Aorta (tissue), 5 donors: ENCODE measurements at places on chromosomes 2 and 18.

- no peak overlapping the region for H3K27ac ChIP-seq
- no peak overlapping the region for H3K4me3 ChIP-seq
- H3K27me3 ChIP-seq = no peaks in the 10 kb centered on the region
- H3K4me1 ChIP-seq = no peaks in the 10 kb centered on the region
- DNase-seq = no peak
- H3K36me3 ChIP-seq = no peaks in the 10 kb centered on the region
These were observed 105.3 kb downstream of the ZNF516 start for GRCh38 chr18:76389716-76390115.

GRCh38 chr2:113124181-113124961 is 3.0 kb upstream of the IL1RN start:
- no peaks in the 10 kb centered on the region for H3K27me3 ChIP-seq
- H3K4me3 ChIP-seq = no peak overlapping the region
- H3K36me3 ChIP-seq = no peaks in the 10 kb centered on the region
- DNase-seq = no peak

DNA sequence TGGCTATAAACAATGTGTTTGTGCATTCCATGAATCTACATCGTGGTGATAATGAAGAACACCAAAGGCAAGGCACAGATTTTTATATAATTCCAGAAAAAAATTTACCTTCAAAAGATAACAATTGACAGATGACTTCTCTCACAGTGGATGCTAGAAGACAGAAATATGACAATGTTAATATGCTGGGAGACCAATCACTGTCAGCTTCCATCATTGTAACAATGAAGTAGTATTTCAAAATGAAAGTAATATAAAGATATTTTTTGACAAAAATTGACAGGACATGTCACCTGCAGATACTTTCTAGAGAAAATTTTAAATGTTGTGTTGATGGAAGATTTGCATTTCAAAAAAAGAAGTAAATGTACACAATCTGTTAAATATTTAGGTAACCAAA is 1925.9 kb upstream of the LRRTM1 start:
- no peak for DNase-seq
- H3K36me3 ChIP-seq = no peaks in the 10 kb centered on the region
- H3K4me1 ChIP-seq = no peaks in the 10 kb centered on the region
- H3K4me3 ChIP-seq = no peak overlapping the region
- H3K27me3 ChIP-seq = no peaks in the 10 kb centered on the region

DNA sequence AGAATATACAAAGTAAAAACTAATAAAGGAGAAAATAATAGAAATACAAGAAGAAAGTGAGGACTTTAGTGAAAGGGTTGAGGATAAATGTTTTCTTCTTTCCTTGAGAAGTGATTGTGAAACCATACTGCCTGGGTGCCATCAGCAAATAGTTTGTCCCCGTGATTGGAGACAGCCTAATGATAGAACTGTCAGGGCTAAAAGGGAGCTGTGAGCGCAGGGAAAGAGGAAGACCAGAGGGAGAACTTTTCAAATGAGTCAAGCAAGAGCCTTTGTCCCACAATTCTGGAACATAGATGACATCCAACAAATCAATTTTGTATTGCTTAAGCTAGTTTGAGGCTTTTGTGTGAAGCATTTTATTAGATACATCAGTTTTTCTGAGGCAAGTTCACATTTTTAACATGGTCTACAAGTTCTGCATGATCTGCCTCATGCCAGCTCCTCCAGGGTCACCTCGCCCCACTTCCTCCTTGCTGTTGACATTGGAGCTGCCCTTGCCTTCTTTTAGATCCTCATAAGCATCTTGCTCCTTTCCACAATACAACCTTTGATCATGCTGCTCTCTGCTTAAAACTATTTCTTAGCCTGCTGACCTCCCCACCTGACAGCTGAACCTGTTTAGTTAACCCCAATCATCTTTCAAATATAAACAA is 213.4 kb upstream of the REG3G start:
- H3K4me3 ChIP-seq = no peak overlapping the region
- no peak for DNase-seq
- no peaks in the 10 kb centered on the region for H3K36me3 ChIP-seq

- no peaks in the 10 kb centered on the region for H3K36me3 ChIP-seq
- no peak for DNase-seq
- H3K4me1 ChIP-seq = peaks cover 2% of the 10 kb centered on the region
- no peak overlapping the region for H3K4me3 ChIP-seq
- no peak overlapping the region for H3K27ac ChIP-seq
These were observed 214.8 kb downstream of the IKZF2 start for GRCh38 chr2:212936572-212936971.

DNA sequence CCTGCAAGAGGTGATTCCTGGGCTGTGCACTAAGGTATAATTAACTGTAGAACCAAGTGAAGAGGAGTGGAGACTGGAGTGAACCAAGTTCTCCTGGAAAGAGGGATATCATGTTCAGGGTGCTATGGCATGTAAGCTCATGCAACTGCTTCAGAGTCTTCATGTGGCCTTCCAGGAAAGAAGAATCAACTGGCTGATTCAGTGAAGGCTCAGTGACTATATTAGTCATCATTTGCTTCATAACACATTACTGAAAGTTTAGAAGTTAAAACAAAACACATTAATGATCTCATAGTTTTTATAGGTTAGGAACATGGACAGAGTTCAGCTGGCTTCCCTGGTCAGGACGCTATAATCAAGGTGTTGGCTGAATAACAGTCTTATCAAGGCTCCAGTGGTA is 1200.8 kb upstream of the GYPC start:
- H3K36me3 ChIP-seq = no peaks in the 10 kb centered on the region
- H3K27me3 ChIP-seq = no peaks in the 10 kb centered on the region
- no peak overlapping the region for H3K27ac ChIP-seq
- H3K4me1 ChIP-seq = no peaks in the 10 kb centered on the region

DNA sequence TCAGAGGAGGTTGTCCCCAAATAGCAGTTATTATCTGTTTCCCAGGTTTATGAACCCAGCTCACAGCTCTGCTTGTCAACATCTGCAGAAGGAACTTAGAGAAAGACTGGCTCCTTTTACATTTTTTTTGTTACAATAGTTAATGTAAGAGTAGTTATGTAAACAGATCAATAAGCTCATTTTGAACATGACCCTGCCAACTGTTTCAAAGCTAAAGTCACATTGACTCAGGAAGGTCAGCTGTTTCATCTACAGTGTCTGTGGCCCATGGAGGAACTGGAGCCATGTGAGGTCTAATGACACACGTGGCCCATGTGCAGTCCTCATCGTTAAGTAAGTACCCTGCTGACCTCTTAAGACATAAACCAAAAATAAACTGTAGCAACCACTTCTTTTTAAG is 97.1 kb downstream of the SH3RF3 start:
- H3K27ac ChIP-seq = no peak overlapping the region
- H3K4me1 ChIP-seq = peaks cover 5% of the 10 kb centered on the region
- H3K36me3 ChIP-seq = no peaks in the 10 kb centered on the region
- DNase-seq = no peak
- H3K4me3 ChIP-seq = no peak overlapping the region
- no peaks in the 10 kb centered on the region for H3K27me3 ChIP-seq

DNA sequence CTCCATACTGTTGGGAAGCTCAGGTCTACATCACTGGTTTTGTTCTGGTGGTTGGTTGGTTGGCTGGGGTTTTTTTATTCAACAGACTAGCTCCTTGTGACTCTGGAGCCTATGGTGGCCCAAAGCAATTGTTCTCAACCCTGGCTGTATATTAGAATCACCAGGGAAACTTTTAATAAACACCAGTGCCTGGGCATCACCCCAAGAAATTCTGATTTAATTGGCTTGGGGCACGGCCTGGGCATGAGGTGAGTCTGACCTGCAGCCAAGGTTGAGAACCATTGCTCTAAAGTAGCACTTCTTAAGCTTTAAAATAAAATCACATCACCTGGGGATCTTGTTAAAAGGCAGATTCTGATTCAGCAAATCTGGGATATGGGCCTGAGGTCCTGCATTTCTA is 184.1 kb downstream of the C1D start:
- H3K36me3 ChIP-seq = no peaks in the 10 kb centered on the region
- peak overlapping the region; percentile 9 for H3K27ac ChIP-seq
- H3K4me3 ChIP-seq = no peak overlapping the region
- DNase-seq = no peak
- no peaks in the 10 kb centered on the region for H3K27me3 ChIP-seq

GRCh38 chr2:59570818-59571217 is 982.6 kb downstream of the BCL11A start:
- no peak for DNase-seq
- no peaks in the 10 kb centered on the region for H3K4me1 ChIP-seq
- H3K27me3 ChIP-seq = no peaks in the 10 kb centered on the region
- H3K4me3 ChIP-seq = no peak overlapping the region
- H3K27ac ChIP-seq = no peak overlapping the region
- no peaks in the 10 kb centered on the region for H3K36me3 ChIP-seq

- no peaks in the 10 kb centered on the region for H3K36me3 ChIP-seq
- H3K4me1 ChIP-seq = no peaks in the 10 kb centered on the region
- no peak overlapping the region for H3K4me3 ChIP-seq
- DNase-seq = no peak
- no peaks in the 10 kb centered on the region for H3K27me3 ChIP-seq
These were observed 1696.3 kb upstream of the TMEFF2 start for GRCh38 chr2:193891023-193891422.

GRCh38 chr2:20582600-20583221 is 68.2 kb downstream of the HS1BP3 start:
- peak; percentile 32 for DNase-seq
- no peak overlapping the region for H3K4me3 ChIP-seq
- no peaks in the 10 kb centered on the region for H3K4me1 ChIP-seq
- H3K27ac ChIP-seq = no peak overlapping the region
- H3K36me3 ChIP-seq = no peaks in the 10 kb centered on the region
- no peaks in the 10 kb centered on the region for H3K27me3 ChIP-seq

- no peaks in the 10 kb centered on the region for H3K4me1 ChIP-seq
- H3K27ac ChIP-seq = peak overlapping the region; percentile 27
- no peaks in the 10 kb centered on the region for H3K36me3 ChIP-seq
- no peak for DNase-seq
These were observed 5.7 kb downstream of the PARD3B start for GRCh38 chr2:204550751-204551511.

- no peaks in the 10 kb centered on the region for H3K27me3 ChIP-seq
- no peaks in the 10 kb centered on the region for H3K36me3 ChIP-seq
- no peak for DNase-seq
- no peak overlapping the region for H3K4me3 ChIP-seq
- H3K27ac ChIP-seq = no peak overlapping the region
These were observed 66.8 kb downstream of the MSTN start for GRCh38 chr2:189995679-189996078.

GRCh38 chr2:206520450-206520849 is 77.1 kb downstream of the ADAM23 start:
- no peak overlapping the region for H3K27ac ChIP-seq
- no peak for DNase-seq
- H3K4me3 ChIP-seq = no peak overlapping the region
- H3K27me3 ChIP-seq = no peaks in the 10 kb centered on the region
- no peaks in the 10 kb centered on the region for H3K36me3 ChIP-seq

GRCh38 chr2:99572373-99573164 is 82.8 kb upstream of the REV1 start:
- no peaks in the 10 kb centered on the region for H3K36me3 ChIP-seq
- no peak overlapping the region for H3K4me3 ChIP-seq
- no peak overlapping the region for H3K27ac ChIP-seq
- no peak for DNase-seq
- H3K4me1 ChIP-seq = no peaks in the 10 kb centered on the region

GRCh38 chr2:69436596-69436937 is 668 bp downstream of the NFU1 start:
- DNase-seq = no peak
- H3K4me1 ChIP-seq = peaks cover 5% of the 10 kb centered on the region
- no peaks in the 10 kb centered on the region for H3K36me3 ChIP-seq
- peak overlapping the region; percentile 81 for H3K27ac ChIP-seq
- H3K4me3 ChIP-seq = peak overlapping the region; percentile 30

GRCh38 chr18:53984021-53984420 is 240.4 kb downstream of the MBD2 start:
- no peak for DNase-seq
- H3K36me3 ChIP-seq = no peaks in the 10 kb centered on the region
- H3K4me1 ChIP-seq = no peaks in the 10 kb centered on the region

DNA sequence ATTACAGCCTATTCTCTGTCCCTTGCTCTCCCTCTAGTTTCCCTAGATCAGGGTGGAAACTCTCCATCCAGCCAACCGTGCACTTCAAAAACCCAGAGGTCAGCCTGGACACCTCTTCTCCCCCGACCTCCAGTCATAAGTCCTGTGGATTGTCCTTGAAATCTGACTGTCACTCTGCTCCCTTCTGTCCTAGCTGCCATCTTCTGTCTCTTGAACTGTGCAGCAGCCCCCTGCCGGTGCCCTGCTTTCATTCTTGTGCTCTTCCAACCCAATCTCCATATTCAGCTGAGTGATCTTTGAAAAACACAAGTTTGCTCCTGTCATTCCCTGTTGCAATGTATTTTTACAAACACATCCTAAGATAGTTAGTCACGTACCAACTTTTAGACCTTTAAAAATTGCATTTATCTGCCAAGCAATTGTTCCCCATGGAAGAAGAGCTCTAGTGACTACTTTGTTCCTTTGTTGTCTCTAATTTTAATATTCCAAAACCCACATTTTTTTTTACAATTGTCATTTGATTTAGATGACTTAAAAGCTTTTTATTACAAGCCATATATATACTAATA is 254.3 kb downstream of the CAMKMT start:
- H3K27ac ChIP-seq = no peak overlapping the region
- no peaks in the 10 kb centered on the region for H3K36me3 ChIP-seq
- DNase-seq = no peak
- no peaks in the 10 kb centered on the region for H3K27me3 ChIP-seq
- no peaks in the 10 kb centered on the region for H3K4me1 ChIP-seq

GRCh38 chr2:71281950-71282349 is 49.6 kb upstream of the ZNF638 start:
- H3K27ac ChIP-seq = no peak overlapping the region
- peaks cover 2% of the 10 kb centered on the region for H3K4me1 ChIP-seq
- no peaks in the 10 kb centered on the region for H3K27me3 ChIP-seq
- H3K4me3 ChIP-seq = no peak overlapping the region

DNA sequence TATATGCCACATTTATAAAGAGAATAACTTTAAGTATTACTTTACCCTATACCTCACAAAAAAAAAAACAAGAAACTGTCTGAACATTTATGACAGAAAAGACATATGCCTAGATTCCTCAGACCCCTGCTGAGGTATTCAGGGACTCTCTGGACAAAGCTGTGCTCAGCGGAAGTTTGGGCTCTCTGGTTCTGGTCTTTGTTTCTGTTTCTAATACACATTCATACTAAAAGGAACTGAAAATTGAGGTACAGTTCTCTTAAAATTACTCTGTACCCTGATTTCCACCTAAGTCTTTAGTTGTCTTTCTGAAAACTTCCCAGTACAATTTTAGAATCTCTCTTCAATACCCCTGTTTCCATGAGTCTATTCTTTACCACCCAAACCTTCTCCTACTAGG is 160.3 kb downstream of the IKZF2 start:
- H3K36me3 ChIP-seq = no peaks in the 10 kb centered on the region
- no peak overlapping the region for H3K4me3 ChIP-seq
- no peaks in the 10 kb centered on the region for H3K27me3 ChIP-seq
- DNase-seq = no peak

DNA sequence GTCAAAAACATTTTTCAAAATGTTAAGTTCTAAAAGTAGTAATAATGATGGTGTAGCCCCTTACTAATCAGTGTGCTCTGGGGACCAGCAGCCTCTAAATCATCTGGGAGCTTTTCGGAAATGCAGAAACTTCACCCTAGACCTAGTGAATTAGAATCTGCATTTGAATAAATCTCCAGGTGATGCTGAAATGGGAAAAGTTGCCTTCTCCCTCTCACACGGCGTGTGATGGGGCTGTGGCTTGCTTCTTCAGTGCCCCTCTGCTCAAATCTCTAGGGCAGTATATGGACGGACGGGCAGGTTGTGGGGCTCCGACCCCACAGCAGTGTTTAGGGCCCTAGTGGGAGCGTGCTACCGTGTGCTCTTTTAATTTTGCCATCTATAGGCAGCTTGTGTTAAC is 368.6 kb downstream of the GALNT13 start:
- DNase-seq = no peak
- H3K4me3 ChIP-seq = no peak overlapping the region
- H3K27ac ChIP-seq = no peak overlapping the region
- H3K36me3 ChIP-seq = no peaks in the 10 kb centered on the region
- H3K4me1 ChIP-seq = no peaks in the 10 kb centered on the region
